Left kidney (tissue), 8 donors: ENCODE measurements at places on chromosomes 1 and 21.

DNA sequence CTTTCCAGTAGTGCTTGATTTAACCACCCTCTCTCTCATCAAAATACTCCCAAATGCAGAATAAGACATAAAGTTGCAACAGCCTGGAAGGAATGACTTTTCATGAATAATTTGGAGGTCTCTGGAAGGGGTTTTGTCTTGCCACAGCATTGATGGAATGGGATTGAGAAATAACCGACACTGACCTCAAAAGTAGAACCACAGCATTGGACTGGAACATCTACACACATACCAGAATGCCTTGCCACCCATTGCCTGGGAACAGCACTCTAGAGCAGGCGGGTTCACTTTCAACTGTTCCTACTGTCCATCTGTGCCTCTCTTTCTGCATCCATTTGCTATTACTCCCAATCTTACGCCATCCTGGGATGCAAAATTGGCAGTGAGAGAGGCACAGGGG lies 149.1 kb upstream of the USP24 start:
- no peak for DNase-seq

DNA sequence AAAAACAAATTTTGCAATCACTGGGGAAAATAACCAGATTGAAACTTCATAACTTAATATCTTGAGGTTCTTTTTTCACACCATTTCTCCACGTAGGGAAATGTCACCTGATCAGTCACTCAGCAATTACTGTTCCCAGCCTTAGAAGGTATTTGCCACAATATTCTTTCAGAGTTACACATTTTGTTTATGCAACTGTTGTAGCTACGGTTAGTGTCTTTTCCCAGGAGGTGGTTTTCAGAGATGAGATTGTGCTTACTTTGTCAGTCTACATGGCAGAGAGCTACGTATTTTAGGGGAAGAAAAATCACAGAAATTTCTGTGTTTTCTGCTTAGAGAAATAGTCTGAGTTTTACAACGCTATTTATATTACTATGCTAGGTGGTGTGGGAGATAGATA lies 792.8 kb upstream of the B3GALT2 start:
- DNase-seq = no peak

DNA sequence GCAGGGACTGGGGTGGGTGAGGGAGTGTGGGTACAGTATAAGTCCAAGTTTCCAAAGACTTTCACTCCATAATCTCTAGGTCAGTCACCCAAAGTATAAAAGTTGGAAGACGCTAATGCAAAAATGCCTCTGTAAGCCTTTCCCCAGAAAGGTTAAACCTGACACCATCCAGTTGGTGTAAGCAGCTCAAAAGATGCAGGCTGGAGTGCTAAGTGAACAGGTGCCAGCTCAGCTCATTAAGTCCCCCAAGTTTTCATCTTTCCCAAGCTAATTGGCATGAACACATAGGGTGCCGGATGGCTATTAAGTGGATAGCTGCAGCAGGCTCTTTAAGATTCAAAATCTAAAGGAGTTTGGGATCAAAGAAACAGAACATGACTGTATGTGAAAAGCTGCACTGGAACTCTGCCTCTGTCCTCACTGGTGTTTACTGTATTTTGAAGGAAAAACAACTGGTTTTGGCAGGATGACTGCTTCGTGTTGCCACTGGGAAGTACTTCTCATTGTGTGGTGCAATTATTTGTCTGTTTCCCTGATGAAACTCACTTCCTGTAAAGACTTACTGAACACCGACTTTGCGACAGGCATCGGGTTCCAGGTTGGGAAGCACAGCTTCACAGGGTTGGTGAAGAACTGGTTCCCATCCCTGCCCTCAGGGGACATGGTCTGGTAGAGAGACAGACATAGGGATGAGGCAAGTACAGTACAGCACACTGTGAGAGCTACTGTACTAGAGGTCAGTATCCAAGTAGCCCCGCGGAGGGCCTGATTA lies 152.7 kb downstream of the DAB1 start:
- no peak for DNase-seq

GRCh38 chr1:41381692-41382479 lies 20.7 kb downstream of the FOXO6 start:
- no peak for DNase-seq

DNA sequence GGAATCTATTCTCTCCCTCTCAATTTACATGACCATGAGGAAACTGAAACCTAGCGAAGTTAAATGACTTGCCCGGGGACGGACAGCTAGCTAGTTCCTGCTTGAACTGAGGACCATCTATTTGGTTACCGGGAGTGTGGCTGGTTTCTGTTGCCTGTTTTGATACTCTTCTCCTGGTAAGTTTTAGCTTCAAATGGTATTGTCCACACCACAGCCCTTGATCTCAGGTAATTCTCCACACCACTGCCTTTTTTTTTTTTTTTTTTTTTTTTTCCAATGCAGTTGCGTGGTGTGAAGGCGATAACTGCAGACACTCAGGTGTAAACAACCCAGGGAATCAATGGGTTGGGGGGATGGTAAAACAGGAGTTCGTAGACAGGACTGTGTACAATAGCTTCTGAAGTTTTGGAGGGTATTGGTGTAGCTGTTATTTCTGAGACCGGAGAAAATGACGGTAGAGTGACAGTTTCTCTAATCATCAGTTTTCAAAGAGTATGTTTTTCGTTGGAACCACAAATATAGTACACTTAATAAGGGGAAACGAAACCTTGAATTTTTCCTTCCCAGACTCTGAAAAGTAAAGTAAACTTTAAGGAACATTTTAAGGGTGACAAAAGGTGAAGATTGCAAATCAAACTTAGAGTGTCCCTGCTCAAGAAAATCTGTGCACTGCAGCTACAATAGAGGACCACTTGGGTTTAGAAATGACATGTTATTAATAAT lies 125.3 kb upstream of the CACYBP start:
- DNase-seq = no peak
